ENCODE measurements at places on chromosomes 4 and X.
A peak's percentile ranks its signal among the peaks of the same experiment; 100 is the strongest.

DNA sequence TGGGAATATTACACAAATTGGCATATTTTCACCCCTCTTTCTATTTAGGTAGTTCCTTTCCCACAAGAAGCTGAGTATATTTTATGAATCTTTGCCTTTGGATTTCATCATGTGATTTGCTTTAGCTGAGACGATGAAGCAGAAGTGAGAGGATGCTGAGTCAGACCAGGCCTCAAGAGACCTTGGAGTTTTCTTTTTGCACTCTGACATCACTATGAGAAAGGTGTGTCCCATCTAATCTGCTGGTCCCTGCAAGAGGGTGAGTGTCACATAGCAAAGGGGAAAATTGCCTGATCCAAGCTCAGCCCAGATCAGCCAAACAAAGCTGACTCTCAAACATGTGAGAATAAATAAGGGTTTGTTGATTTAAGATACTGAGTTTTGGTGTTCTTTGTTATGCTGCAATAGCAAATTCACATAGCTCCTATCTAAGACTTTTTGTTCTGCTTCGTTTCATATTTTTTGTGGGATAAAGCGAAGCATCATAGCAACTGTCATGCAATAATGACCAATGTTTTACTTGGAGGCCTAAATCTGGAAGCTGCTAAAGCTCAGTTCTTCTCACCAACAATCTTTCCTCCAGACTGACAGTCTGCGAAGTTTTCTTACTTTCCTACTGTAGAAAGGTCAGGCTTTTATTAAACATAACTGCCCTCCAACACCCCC, 176.9 kb downstream of the PDHA2 start:
- no peak for DNase-seq

- DNase-seq, result no peak
Observed at GRCh38 chrX:133285341-133285740, 67.2 kb upstream of the TFDP3 start.

GRCh38 chrX:109774706-109775105, 41.6 kb upstream of the ACSL4 start:
- no peak for DNase-seq

- no peak for DNase-seq
Observed at GRCh38 chr4:11801466-11802446, 373.1 kb upstream of the HS3ST1 start.

DNA sequence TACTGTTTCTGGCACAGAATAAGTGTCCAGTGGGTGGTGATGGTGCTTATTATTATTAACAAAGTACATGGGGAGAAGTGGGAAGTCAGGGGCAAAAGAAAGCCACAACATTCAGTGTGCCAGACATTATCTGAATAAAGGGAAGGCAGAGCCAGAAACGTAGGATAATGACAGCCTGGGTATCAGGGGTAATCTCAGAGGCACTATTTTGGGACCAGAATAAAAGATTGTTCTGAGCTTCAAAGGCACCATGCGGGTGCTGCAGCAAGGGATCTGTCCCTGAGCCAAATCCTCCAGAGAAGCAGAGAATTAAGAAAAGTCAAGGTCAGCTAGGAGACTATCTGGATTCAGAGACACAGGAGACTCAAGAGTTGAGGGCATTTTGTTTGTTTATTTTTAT, 328.8 kb upstream of the GATB start:
- DNase-seq, result no peak

DNA sequence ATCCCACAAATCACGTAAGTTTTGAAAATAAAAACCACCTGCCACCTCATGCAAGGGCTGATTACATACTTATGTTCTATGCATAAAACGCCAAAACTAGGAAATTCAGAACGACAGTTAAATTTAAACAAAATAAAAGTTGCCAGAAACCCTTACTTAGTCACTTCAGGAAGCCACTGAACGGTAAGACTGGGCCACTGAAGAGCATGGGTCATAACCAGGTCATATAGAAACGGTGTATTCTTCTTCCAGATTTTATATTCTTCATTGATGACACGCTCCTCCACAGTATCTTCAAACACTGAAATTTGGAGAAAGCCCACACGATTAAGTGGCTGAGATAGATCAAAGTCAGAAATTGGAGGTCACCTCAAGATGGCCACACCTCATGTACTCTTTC, 1.2 kb downstream of the RBBP7 start:
- DNase-seq, result no peak

DNA sequence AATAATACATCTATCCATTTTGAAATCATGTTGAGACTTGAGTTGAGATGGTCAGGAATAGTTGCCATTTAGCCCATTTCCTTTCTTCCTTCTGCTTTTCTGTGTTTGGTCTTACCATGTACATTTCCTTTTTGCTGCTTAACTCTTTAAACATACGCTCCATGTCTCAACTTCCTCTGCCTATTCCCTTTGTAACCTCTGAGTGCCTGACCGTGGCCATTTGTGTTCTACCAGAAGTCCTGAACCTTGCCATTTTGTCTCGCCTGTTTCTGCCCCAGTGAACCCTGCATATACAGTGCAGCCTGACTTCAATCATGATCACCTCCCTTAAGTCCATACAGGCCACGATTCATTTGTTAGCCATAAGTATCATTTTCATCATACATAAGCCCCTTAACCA, 169.0 kb downstream of the RAPGEF2 start:
- no peak for DNase-seq

GRCh38 chr4:98662626-98663225, 4.3 kb upstream of the TSPAN5 start:
- DNase-seq, result no peak

DNA sequence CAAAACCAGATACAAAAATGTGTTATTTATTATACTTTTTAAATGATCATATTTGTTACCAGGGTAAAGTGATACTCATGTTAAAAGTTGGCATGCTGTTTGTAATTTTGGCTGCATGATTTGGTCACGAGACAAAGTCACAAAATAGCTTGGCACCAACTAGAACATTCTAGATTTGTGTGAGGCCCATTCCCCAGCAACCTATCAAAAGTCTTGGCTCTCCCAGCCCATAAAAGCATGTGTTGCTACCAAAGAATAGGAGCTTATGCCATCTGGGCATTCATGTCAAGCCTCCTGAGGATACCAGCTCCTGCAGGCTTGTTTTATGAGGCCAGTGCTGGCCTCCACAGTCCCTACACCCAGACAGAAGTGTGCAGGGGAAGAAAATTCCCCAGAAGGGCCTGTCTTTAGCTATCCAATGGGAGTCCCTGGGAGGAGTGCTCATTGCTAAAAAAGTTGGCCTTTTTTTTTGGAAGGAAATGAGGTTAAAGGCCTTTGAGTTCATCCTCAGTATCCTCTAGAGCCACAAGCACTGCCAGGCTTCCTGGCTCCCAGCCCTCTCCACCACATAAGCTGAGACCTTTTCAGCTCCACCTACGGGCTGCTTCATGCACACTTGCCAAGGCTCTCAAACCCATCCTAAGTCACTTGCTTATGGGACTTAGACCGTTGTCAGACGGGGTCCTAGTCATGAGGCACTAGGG, 211.9 kb upstream of the EOLA2 start:
- DNase-seq, result no peak

DNA sequence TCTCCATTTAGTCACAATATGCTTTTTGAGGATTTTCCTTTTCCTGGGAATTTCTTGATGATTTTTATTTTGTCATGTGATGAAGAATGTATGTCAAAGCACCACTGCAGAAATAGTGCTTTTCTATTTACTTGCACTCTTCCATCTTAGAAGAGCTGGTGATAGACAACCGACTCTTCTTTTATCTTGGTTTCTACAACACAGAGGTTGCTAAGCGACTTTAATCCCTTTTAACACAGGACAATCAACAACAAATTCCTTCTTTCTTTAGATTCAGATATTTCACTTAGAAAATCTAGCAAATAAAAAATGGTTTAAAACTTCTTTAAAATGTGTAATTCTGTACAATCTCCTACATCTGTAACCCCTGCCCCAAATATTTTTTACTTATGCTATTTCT, 34.6 kb downstream of the TET2 start:
- no peak for DNase-seq

GRCh38 chrX:150919401-150919800, 20.9 kb upstream of the CD99L2 start:
- DNase-seq, result no peak

- DNase-seq, result no peak
Observed at GRCh38 chr4:151721466-151721865, 39.3 kb downstream of the GATB start.

- no peak for DNase-seq
Observed at GRCh38 chr4:153322791-153323190, 21.7 kb upstream of the MND1 start.

- DNase-seq, result no peak
Observed at GRCh38 chr4:3318561-3319021, 25.8 kb downstream of the RGS12 start.

GRCh38 chr4:77349796-77350195, 192.8 kb downstream of the CCNG2 start:
- no peak for DNase-seq

DNA sequence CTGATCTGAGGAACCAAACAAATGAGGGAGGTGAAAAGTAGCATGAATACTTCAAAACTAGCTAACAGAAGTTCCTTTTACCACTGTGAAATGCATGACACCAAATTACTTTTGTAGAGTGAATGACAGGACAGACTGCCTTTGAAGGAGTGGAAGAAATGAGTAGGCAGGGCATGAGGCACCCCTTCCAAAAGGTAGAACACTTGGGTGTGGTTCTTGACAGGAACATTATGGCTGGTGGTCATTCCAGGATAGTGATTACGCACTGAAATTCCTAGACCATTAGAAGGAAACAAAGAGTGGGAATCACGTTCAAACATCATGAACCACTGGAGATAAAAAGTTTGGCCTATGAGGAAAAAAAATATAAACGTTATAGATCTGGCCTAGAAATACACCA, 4.9 kb downstream of the HUWE1 start:
- no peak for DNase-seq

- DNase-seq, result peak; percentile 2
Observed at GRCh38 chr4:75995727-75996126, 5.0 kb upstream of the SDAD1 start.

DNA sequence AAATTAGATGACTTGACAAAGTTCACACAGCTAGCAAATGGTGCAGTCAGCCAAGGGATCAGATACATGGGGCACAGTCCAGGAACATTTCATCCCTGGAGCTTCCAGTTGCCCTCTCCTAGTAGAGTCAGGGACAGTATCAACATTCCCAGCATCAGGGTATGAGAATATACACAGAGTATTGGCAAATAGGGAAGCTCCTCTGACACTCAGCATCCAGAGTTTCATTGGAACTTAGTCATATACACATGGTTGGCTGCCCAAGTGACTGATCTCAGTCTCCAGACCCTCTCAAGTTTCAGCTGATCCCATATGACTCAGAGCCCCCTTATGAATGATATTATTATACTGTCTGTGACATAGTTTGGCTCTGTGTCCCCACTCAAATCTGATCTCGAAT, 13.7 kb upstream of the KCTD8 start:
- no peak for DNase-seq

GRCh38 chrX:101744085-101744484, 84.4 kb upstream of the ARMCX2 start:
- no peak for DNase-seq

GRCh38 chr4:2060611-2061185, 1.6 kb downstream of the NAT8L start:
- DNase-seq, result no peak

DNA sequence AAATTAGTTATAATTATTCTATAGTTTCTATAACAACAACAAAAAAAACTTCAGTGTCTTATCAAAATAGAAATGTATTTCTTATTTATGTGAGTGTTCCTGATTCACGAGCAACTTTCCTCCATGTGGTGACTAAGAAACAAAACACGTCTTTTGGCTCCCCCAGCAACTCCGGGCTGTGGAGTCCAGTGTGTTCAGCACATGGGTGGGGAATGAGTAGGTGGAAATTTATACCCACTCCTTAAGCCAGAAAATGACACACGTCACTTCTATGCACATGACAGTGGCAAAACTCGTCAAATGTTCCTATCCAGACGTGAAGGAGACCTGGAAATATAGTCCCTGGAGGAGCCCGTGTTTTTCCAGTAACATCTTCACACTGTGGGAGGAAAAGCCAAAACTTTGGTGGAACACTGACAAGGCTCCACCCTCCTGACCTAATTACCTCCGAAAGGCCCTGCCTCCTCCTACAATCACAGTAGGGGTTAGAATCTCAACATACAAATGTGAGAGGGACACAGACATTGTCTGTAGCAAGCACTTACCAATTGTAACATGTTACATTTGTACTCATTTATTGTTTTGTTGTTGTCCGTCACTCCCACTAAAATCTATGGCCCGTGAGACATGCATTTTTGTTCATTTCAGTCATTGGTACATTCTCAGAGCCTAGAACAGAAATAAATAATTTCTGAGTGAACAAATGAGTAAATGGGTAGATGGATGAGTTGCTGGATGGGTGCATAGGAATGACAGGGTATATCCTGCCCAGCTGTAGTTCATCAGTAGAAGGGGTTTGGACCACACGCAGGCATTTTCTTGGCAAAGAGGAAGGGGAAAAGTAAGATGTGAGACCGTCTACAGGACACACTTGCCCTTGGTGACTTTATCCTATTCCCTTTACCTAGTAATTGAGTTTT, 605.8 kb upstream of the TENM3 start:
- no peak for DNase-seq

DNA sequence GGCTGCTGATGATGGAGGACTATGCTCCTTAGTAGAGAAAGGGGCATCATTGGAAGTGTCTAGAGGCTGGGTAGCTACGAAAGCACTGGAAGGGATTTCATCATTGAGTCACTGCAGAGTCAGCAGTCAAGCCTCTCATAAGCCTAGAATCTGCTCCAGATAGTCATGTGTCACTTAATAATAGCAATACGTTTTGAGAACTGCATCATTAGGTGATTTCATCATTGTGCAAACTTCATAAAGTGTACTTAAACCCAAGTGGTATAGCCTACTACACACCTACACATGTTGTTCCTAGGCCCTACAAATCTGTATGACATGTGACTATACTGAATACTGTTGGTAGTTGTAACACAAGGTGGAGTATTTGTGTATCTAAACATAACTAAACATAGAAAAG, 165.6 kb downstream of the PTTG2 start:
- no peak for DNase-seq

DNA sequence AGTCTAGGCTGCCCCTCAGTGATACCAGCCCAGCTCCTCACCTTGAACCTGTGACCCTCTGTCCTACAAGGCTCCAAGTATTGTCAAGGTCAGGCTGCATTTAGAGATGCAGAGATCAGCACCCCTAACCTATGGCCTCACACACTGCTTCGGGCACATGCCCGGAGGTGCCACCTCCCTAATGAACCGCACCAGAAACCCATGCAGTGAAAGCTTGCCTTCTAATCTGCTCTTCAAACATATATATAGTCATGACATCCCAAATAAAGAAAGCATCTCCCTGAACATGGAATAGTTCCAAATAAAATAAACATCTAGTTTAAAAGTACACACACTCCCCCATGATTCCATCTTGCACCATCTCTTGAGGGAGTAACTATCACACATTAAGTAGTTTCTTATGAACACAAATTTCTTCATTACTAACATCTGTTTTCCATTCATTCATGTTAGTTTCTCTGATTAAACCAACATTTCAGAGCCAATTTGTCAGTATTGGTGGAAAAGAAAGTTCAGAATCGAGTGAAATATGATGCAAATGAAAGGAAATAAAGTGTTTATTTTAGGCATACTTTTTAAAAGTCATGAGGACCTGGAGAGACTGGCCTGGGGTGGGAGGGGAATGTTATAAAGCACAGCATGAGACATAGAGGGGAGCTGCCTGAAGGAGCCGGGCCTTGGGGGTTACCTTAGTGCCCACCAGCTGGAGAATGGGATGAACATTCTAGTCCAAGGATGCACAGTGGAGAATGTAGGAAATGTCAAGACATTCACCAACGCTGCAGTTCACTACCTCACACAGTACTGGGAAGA, 19.2 kb downstream of the CC2D2A start:
- DNase-seq, result no peak

GRCh38 chrX:19613645-19614323, 98.5 kb upstream of the MAP3K15 start:
- DNase-seq, result no peak

GRCh38 chr4:149706942-149707341, 108.7 kb downstream of the IQCM start:
- no peak for DNase-seq
